Activated gamma-delta T cell treated with anti-CD3 and anti-CD28 coated beads, Interleukin-2, amount 50 U/mL, for 16 hours (primary cell): ENCODE measurements at places on chromosomes 11 and 22.

GRCh38 chr11:10295064-10295901, 1.3 kb upstream of the SBF2 start:
- no peak for DNase-seq

GRCh38 chr11:10377183-10377582, 72.3 kb downstream of the ADM start:
- DNase-seq: no peak

GRCh38 chr11:44359162-44359561, 49.2 kb upstream of the ALX4 start:
- DNase-seq: no peak

- peak; percentile 92 for DNase-seq
These were observed at the start of gene CDC45 for GRCh38 chr22:19479355-19480172. Gene CDC45 (plus strand): TSS chr22:19479920. CDS start chr22:19479969, 49 bp downstream.

DNA sequence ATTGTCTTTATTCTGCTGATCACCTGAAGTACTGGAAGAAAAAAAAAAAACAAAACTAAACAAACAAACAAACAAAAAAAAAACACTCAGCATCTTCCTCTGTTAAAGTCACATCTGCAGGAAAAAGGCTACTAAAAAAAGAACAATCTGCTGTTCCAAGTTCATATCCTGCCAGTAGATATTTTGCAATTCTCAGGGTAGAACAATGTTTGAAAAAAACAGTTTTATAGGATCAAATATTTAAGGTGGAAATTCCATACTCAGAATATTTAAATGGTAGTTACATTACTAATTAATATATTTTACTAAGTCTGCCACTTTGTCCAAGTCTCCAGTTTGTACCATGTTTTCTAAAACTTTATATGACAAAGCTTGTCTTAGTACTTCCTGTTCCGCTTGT, 175.2 kb downstream of the SBF2 start:
- no peak for DNase-seq

DNA sequence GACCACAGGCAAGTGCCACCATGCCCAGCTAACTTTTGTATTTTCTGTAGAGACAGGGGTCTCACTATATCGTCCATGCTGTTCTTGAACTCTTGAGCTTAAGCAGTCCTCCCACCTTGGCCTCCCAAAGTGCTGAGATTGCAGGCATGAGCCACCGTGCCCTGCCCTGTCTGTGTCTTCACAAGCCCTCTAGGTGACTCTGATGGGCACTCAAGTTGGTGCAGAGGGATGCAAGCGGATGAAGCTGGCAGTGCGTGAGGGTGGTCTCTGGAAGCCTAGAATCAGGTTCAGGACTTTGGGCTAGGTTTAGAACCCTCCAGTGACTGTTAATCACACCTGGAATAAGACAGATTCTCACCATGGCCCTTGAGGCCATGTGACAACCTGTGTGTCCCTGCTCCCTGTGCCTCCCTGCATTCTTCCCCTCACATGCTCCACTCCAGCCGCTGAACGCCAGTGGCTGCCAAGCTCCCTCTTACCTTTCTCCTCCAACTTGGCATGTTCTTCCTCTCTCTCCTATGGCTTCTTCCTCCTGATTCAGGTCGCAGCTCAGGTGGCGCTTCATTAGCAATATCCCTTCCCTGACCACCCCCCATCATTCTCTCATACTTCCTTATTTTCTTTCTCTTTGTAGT, 242.3 kb upstream of the TBCEL start:
- DNase-seq: no peak

- no peak for DNase-seq
These were observed 48.7 kb downstream of the C11orf58 start for GRCh38 chr11:16787035-16787742.

- no peak for DNase-seq
These were observed 42.6 kb upstream of the SHANK2 start for GRCh38 chr11:71294846-71295600.

- DNase-seq: no peak
These were observed 1584.3 kb upstream of the RAG2 start for GRCh38 chr11:38182126-38182866.

- DNase-seq: no peak
These were observed 108.9 kb upstream of the DDI1 start for GRCh38 chr11:103927535-103927934.

DNA sequence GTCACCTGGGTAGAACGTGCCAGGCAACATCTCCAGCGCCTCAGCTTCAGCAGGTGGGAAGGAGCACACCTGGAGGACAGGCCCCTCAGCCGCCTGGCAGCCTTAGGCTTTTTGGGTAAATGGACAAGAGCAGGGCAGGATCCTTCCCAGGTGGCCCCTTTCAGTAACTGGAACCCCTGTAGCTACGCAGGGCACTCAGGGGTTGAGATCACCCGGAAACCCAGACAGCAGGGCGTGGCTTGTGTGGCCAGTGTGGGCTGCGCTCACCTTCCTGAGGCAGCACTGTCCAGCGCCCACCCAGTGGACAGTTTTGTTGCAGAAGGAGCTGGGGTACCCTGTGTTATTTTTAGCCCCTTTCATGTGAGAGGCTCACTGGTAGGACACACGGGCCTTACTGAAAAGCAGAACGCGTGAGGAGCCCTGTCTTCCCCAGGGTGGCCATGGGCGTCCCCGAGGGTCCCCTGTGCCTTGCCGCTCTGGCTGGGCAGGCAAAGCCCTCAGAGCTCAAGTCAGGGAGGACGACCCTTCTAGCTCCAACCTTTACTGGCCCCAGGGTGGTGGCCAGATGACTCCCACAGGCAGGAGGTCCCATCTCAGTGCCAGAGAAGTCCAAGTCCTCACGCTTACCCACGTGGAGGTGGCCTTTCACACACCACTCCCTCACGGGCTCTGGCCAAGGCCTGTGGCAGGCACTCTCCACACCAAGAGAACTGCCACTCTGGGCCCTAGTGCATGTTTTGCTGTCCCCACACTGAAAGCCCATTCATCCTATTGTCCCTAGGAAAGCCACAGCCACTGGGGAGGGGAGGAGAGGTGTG, 75.8 kb downstream of the CTTN start:
- no peak for DNase-seq

DNA sequence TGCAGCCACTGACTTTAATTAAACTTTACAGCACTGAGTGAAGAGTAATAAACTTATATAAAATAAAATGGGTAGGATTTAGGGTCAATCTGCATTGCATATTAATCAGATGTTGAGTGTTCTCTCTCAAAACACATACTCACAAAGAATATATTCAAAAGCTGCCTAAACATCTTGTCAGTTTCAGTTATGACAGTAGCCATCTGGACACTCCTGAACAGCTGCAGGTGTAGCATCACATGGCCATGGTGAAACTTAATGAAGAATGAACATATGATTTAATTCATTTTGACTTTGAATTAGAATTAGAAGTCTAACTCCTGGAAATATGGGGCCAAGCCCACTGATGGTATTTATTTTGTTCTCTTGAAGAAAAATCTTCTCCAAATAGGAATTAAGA, 684.3 kb upstream of the RAG2 start:
- no peak for DNase-seq

DNA sequence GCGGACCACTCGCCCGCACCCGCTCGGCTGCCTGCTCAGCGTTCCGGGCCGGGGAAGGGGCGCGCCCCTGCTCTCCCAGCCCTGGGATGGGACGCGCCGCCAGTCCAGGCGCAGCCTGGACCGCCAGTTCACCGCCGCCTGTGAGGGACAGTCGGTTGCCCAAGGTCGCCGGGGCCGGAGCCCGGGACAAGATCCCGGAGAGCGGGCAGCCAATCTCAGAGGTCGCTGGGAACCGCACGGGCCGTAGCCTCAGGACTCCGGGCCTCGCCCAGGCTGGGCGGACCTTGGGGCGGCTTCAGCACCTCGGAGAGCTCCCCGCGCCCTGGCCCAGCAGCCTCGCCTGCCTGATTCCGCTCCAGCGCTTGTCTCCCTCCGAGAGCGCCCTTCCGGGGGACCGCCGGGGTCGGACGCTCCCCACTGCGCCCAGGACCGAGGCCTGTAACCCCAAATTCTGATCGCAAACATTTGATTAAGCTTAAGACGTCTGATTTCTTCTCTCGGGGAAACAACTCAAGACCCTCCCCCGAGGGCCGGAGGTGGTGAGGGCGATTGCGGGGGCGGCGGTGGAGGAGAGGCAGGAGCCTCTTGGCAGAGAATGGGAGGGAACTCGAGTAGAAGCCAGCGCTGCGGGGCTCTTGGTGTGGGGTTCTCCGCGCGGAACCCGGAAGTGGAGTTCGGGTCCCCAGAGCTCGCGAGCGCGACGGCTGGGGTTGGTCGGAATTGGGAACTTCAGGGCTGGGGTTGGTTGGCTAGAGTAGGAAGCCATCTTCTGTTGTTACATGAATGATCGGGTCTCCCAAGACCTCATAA, 1.1 kb upstream of the CHRM4 start:
- DNase-seq: peak; percentile 53

- DNase-seq: no peak
These were observed 2.0 kb upstream of the ANKRD42 start for GRCh38 chr11:83191491-83191890.

- no peak for DNase-seq
These were observed 912 bp downstream of the PTPRCAP start for GRCh38 chr11:67436459-67437081.

DNA sequence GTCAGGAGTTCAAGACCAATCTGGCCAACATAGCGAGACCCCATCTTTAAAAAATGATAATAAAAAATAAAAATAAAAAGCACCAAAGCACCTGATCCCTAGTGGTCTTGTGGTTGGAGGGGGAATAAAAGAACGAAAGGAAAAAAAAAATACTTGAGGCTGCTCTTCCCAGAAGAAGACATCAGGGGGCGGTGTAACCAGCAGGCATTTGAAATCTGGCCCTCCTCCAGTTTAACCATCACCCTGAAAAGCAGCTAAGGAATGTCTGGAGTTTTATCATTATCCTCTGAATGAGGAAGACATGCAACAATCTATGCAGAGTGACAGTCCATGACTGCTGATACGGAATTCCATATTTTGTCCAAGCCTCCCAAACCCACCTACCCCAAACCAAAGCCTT, 5.6 kb upstream of the KCTD17 start:
- no peak for DNase-seq

GRCh38 chr22:24796860-24797259, 9.2 kb upstream of the SGSM1 start:
- no peak for DNase-seq

DNA sequence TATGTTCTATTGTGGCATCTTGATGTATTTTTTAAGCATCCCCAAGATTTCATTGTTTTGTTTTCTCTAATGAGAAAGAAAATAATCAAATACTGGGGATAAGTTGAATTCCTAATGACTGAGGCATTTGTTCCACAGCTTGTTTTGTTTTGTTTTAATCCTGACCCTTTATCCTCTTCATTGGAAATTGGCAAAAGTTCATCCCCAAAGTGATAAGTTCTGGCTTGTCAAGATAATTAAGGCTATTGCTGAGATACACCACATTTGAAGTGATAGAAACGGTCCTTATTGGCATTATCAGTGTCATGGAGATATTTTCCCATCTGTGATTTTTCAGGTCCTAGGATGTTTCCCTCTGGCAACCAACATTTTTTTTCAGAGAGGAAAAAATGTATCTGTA, 65.0 kb downstream of the SLC36A4 start:
- DNase-seq: no peak
